Activated naive CD4-positive, alpha-beta T cell treated with anti-CD3 and anti-CD28 coated beads, Interleukin-2, amount 50 U/mL, for 72 hours (primary cell): ENCODE measurements at places on chromosomes 7 and 10.

DNA sequence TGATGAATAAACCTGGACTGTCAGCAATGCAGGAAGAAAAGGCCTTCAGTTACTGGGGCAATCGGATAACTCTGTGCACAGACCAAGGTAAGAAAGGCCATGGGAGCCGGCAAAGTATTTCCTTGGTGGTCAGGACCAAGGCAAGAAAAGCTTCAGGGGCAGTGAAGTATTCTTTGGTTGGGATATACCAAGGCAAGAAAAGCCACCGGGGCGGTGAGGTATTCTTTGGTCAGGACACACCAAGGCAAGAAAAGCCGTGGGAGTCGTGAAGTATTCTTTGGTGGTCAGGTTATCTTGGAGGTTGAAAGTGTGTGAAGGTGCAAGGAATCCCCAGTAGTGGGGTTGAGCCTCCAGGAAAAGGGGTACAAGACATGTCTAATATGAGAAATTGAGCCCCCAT, 295.0 kb upstream of the GALNT17 start:
- no peak for DNase-seq

DNA sequence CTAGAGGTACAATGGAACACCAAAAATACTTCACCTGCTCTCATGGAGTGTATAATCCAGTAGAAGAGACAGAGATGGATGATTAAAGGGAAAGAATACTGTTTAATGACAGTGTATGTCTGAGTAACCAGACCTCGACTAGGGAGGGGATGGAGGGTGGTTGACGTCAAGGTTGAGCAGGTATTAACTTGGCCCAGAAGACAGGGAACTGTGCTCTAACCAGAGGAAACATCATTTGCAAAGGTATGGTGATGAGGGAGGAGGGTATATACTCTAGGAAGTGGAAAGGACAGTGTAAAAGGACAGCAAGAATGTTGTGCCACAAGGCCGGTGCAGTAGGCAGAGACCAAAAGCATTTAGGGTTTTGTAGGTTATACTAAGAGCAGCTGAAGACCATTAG, 2.9 kb downstream of the MIOS start:
- DNase-seq = no peak

- DNase-seq = no peak
Observed at GRCh38 chr7:23234569-23235296, 11.8 kb upstream of the GPNMB start.

- no peak for DNase-seq
Observed at GRCh38 chr7:36692456-36692855, 31.8 kb downstream of the AOAH start.

- no peak for DNase-seq
Observed at GRCh38 chr10:123787566-123787965, 104.0 kb downstream of the CPXM2 start.

- no peak for DNase-seq
Observed at GRCh38 chr7:17015598-17016031, 133.8 kb upstream of the AGR3 start.

- DNase-seq = no peak
Observed at GRCh38 chr7:116579835-116580234, 55.0 kb downstream of the CAV1 start.

GRCh38 chr10:59847326-59847725, 59.0 kb downstream of the CCDC6 start:
- DNase-seq = no peak
